ENCODE measurements at places on chromosomes 3 and 15.

- DNase-seq = no peak
Measured at GRCh38 chr15:57112178-57112577, 193.7 kb downstream of the TCF12 start.

DNA sequence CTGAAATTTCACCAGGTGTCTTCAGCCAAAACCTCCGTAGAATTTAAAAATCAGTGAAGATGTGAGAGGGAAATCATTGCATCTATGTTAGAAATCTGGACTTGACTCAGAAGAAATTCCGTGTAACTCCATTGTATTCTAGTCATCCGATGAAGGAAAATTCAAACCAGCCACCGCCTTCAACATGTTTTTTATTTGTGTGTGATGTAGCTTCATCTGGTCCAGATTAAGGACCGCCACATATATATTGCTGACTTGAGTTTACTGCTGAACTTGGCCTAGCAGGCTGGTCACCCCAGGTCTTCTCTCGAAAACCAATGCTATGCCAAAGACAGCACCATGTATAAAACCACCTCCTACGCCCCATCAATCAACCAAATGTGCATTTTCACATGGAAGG, 120.9 kb downstream of the FOXP1 start:
- DNase-seq = no peak

GRCh38 chr3:178203165-178203564, 333.1 kb upstream of the KCNMB2 start:
- no peak for DNase-seq

GRCh38 chr15:64045774-64046420, 388 bp downstream of the DAPK2 start:
- peak; percentile 18 for DNase-seq
